Colonic mucosa (tissue), 4 donors: ENCODE measurements at places on chromosomes 16 and 17. TPM values are rescaled to one million over a fixed set of nuclear protein-coding genes. Genes with fewer than 3 reads are reported as not detected.

Gene DHRS13
- 22.8 TPM for total RNA-seq

DNA sequence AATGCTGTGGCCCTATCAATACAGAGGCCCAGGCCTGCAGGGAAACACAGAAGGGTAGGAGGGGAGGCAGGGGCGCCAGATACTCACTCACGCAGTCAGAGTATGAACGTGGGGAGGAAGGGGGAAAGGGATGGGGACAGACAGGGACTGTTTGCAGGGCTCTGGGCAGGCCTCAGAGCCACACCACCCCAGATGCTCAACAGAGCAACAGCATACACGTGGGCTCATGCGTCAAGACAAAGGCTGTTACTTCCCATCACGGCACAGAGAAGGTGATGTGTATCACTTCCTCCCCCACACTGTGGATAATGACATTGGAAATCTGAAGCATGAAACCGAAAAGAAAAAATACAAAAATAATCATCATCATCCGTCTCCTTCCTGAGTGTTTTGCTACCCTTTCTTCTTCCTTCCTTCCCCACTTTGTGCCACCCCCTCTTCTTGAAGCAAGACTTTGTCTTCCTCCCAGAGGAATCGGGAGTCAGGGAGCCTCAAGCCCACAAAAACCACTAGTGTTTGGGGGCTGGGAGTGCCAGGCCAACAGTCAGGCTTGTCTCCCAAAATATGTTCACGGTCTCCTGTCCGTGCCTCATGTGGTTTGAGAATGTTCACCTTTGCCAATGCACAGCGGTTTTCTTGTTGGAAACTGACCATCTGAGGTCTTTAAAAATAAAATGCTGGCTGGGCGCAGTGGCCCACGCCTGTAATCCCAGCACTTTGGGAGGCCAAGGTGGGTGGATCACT lies 20.1 kb downstream of the SLC39A11 start:
- H3K27ac ChIP-seq: no peak overlapping the region
- no peaks in the 10 kb centered on the region for H3K27me3 ChIP-seq
- H3K4me1 ChIP-seq: no peaks in the 10 kb centered on the region
- no peak overlapping the region for H3K4me3 ChIP-seq
- DNase-seq: no peak

DNA sequence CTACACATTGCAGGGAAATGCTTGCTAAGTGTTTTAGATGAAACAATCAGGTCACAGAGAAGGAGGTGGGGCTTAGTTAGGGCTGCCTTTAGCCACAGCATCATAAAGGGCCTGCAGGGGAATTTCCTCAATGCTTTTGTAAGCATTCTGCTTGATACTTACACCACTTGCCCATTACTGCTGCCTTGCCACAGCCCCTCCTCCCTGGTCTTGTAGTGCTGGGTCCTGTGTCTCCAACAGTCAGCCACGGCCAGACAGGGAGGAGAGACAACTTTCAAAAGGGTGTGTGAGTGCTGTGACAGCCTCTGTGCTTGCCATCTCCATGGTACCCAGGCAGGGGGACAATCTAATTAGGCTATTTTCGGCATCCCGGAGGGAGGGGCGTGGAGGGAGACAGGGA lies 111.2 kb downstream of the SHISA9 start:
- H3K27me3 ChIP-seq: no peaks in the 10 kb centered on the region
- no peaks in the 10 kb centered on the region for H3K4me1 ChIP-seq
- no peak overlapping the region for H3K27ac ChIP-seq
- DNase-seq: no peak
- no peaks in the 10 kb centered on the region for H3K36me3 ChIP-seq
- no peak overlapping the region for H3K4me3 ChIP-seq

Gene ZFPM1
- 12.5 TPM for total RNA-seq

DNA sequence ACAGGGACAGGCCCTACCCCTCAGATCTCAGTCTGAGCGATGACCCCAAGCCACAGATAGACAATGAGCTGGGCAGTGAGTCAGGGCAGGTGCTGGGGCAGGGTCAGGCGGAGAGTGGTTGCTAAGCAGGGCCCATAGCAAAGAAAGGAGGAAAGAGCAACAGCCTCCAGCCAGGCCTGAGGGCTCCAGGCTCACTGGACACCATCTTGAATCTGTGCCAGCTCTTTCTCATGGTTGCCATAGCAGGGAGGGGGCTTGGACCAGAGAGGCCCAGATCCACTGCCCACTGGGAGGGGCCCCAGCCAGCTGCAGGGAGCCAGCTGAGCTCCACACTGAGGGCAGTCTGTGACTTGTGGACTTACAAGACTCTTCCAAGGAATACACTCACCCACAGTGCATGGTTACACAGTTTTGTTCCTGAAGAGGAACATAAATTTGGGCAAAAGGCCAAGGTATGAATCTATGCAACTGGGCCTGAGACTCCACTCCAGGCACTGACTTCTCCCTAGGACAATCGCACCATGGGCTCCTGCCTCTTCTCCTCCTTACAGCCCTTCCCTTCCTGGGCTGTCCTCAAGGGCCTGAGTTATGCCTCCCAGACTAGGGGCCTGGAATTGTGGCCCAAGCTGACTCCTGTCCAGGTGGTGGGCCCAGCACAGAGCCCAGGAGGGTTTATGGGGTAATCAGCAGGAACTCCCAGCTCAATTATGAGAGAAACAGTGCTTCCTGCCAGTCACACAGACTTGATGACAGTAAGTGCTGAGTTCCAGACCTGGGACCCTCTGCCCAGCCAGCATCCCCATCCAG lies 59.9 kb downstream of the BEAN1 start:
- H3K4me3 ChIP-seq: no peak overlapping the region
- H3K36me3 ChIP-seq: no peaks in the 10 kb centered on the region
- H3K27me3 ChIP-seq: no peaks in the 10 kb centered on the region
- H3K27ac ChIP-seq: no peak overlapping the region

Gene SOST
- total RNA-seq: not detected

DNA sequence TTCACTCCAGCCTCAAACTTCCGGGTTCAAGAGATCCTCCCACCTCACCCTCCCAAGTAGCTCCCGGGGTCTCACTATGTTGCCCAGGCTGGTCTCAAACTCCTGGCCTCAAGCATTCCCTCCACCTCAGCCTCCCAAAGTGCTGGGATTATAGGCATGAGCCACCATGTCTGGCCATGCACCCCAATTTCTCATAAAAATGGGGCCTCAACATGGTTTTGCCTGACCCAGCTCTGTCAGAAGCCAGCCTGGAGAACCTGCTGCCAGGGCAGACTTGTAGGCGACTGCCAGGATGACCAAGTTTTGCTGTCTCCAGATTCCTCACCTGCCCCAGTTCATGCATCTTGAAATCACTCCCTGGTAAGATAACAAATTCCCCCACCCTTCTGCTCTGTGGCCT lies 82.9 kb downstream of the AIPL1 start:
- H3K27me3 ChIP-seq: no peaks in the 10 kb centered on the region
- no peak for DNase-seq
- no peak overlapping the region for H3K27ac ChIP-seq
- H3K4me1 ChIP-seq: no peaks in the 10 kb centered on the region

GRCh38 chr17:77666462-77666861 lies 292.0 kb upstream of the TNRC6C start:
- H3K4me3 ChIP-seq: no peak overlapping the region
- no peaks in the 10 kb centered on the region for H3K27me3 ChIP-seq
- DNase-seq: no peak
- no peaks in the 10 kb centered on the region for H3K36me3 ChIP-seq
- no peaks in the 10 kb centered on the region for H3K4me1 ChIP-seq

- H3K4me1 ChIP-seq: no peaks in the 10 kb centered on the region
- H3K27ac ChIP-seq: no peak overlapping the region
- no peaks in the 10 kb centered on the region for H3K36me3 ChIP-seq
- no peak overlapping the region for H3K4me3 ChIP-seq
- no peak for DNase-seq
These were observed 269.4 kb downstream of the BCAS3 start for GRCh38 chr17:60947100-60947499.

Gene CIAO2B
- 146 TPM for total RNA-seq

- DNase-seq: no peak
- no peaks in the 10 kb centered on the region for H3K36me3 ChIP-seq
- no peaks in the 10 kb centered on the region for H3K27me3 ChIP-seq
- no peak overlapping the region for H3K4me3 ChIP-seq
- peaks cover 4% of the 10 kb centered on the region for H3K4me1 ChIP-seq
These were observed 3.1 kb downstream of the GHDC start for GRCh38 chr17:42191275-42191608.

Gene DNAI2
- total RNA-seq: not detected

GRCh38 chr16:56300891-56301850 lies 109.9 kb downstream of the GNAO1 start:
- no peaks in the 10 kb centered on the region for H3K36me3 ChIP-seq
- H3K4me3 ChIP-seq: no peak overlapping the region
- no peaks in the 10 kb centered on the region for H3K27me3 ChIP-seq
- H3K4me1 ChIP-seq: no peaks in the 10 kb centered on the region
- no peak for DNase-seq
- no peak overlapping the region for H3K27ac ChIP-seq

DNA sequence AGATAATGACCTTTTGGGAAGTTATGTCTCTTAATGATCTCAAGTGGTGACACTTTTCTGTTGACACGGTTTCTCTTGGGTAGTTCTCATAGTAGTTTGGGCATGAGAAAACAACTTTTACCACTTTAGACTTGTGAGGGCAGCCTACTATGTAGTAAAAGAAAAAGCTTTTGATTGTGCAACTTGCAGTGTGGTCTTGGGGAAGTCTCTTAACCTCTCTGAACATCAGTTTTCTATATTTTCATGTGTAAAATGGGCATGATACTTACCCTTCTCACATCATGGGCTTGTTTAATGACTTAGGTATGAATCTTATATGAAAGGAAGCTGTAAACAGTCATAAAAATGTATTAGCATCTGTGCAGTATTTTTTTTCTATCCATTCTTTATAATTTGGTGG lies 11.2 kb downstream of the NF1 start:
- DNase-seq: no peak
- no peaks in the 10 kb centered on the region for H3K27me3 ChIP-seq
- no peaks in the 10 kb centered on the region for H3K36me3 ChIP-seq
- no peaks in the 10 kb centered on the region for H3K4me1 ChIP-seq

- no peak overlapping the region for H3K4me3 ChIP-seq
- H3K27ac ChIP-seq: no peak overlapping the region
- no peaks in the 10 kb centered on the region for H3K27me3 ChIP-seq
- H3K36me3 ChIP-seq: no peaks in the 10 kb centered on the region
- H3K4me1 ChIP-seq: no peaks in the 10 kb centered on the region
These were observed 9.0 kb downstream of the RAB11FIP4 start for GRCh38 chr17:31400481-31400950.

Gene TBC1D26
- not detected for total RNA-seq

- no peak for DNase-seq
- no peaks in the 10 kb centered on the region for H3K4me1 ChIP-seq
- H3K36me3 ChIP-seq: no peaks in the 10 kb centered on the region
- no peak overlapping the region for H3K4me3 ChIP-seq
- no peak overlapping the region for H3K27ac ChIP-seq
These were observed 6.6 kb upstream of the STAT3 start for GRCh38 chr17:42394838-42395237.

Gene MFAP4
- 56.0 TPM for total RNA-seq

- H3K4me1 ChIP-seq: no peaks in the 10 kb centered on the region
- no peak overlapping the region for H3K27ac ChIP-seq
- DNase-seq: no peak
- no peaks in the 10 kb centered on the region for H3K27me3 ChIP-seq
- H3K36me3 ChIP-seq: no peaks in the 10 kb centered on the region
These were observed 2.1 kb downstream of the CLTC start for GRCh38 chr17:59621771-59622170.

GRCh38 chr17:28154214-28154613 lies 111.7 kb downstream of the NLK start:
- no peaks in the 10 kb centered on the region for H3K36me3 ChIP-seq
- no peak overlapping the region for H3K4me3 ChIP-seq
- H3K27ac ChIP-seq: no peak overlapping the region

- no peaks in the 10 kb centered on the region for H3K27me3 ChIP-seq
- no peak overlapping the region for H3K4me3 ChIP-seq
- peak overlapping the region; percentile 87 for H3K27ac ChIP-seq
These were observed 21.5 kb upstream of the KRT19 start for GRCh38 chr17:41549596-41550039.

- no peak overlapping the region for H3K27ac ChIP-seq
- DNase-seq: no peak
- no peaks in the 10 kb centered on the region for H3K4me1 ChIP-seq
- no peaks in the 10 kb centered on the region for H3K27me3 ChIP-seq
- H3K4me3 ChIP-seq: no peak overlapping the region
These were observed 94.0 kb downstream of the SKAP1 start for GRCh38 chr17:48335858-48336500.

Gene CHD9
- 39.2 TPM for total RNA-seq

Gene CES5A
- total RNA-seq: not detected

DNA sequence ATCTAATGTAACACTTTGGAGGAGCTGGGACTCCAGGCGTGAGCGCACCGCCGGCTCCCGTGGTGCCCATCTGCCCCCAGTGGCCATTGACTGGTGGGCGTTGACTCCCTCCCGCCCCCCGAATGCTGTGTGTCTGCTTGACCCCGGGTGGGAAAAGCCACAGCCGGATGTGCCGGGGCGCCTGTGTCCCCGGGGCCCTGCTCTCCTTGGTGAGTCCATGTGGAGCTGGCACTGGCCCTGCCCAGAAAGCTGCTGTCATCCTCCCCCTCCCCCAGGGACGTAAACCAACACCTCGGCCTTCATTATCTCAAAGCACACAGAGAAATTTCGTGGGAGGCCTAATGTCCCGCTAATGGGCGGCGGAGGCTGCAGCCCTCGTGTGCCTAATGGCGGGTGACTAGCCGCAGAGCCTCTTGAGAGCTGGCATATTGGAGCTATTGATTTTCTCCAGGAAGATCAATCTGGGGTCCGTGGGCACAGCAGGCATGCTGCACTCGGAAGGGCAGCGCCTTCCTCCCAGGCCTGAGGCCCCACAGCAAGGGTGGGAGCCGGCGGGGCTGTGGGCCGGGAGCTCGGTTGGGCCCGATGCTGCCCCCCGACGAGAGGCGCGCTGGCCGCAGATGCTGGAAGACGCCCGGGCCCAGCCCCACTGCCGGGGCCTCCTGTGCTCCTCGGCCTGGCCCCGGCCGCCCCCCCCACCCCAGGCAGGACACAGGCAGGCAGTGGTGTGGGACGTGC lies 4.0 kb upstream of the PERCC1 start:
- H3K4me1 ChIP-seq: no peaks in the 10 kb centered on the region
- H3K27ac ChIP-seq: no peak overlapping the region
- H3K27me3 ChIP-seq: no peaks in the 10 kb centered on the region
- no peak for DNase-seq
- no peaks in the 10 kb centered on the region for H3K36me3 ChIP-seq

Gene SKAP1
- 1.2 TPM for total RNA-seq

DNA sequence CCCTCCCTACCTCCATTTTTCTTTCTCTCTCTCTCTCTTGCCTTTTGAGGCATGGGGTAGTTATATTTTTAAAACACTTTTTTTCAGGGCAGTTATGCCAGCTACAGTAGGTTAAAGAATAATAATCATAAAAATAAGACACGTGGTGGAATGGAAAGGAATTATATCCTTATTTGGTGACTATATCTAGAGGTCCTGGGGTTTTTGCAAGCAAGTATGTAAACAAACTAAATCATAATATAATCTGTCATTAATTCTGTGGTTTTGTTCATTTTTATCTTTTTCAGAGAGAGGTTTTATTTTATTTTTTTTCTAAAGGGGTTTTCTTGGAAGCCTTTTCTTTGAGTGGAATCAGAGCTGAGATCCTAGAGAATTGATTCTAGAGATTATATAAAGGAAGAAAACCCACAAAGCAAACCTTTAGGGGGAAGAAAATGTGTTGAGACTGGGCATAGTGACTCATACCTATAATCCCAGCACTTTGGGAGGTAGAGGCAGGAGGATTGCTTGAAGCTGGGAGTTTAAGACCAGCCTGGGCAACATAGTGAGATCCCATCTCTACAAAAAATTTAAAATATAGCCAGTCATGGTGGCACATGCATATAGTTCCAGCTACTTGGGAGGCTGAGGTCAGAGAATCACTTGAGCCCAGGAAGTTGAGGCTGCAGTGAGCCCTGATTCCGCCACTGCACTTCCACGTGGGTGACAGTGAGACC lies 53.2 kb downstream of the NQO1 start:
- no peaks in the 10 kb centered on the region for H3K36me3 ChIP-seq
- no peak overlapping the region for H3K4me3 ChIP-seq
